ENCODE measurements at places on chromosomes 2 and 18.

GRCh38 chr2:173353556-173353955, 1.1 kb upstream of the CDCA7 start:
- DNase-seq, result no peak

DNA sequence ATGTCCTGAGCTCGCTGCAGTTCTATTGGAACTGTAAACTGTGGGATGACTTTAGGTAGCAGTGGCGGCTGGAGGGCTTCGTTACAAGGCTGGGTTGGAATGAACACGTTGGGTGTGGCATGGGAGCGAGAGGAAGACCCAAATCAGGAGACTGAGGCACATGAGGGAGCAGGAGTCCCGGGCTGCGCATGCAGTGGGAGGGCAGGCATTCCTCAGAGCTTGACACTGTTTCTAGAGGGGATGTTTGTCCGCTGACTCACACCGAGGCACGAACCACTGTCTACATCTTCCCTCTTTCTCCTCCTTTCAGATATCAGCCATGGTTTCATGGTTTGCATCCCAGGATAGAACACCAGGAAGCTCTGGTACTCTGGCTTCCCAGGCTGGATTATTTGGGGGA, 40.6 kb upstream of the LAMA1 start:
- no peak for DNase-seq

- DNase-seq, result no peak
Observed at GRCh38 chr18:57167617-57168308, 20.9 kb downstream of the BOD1L2 start.

DNA sequence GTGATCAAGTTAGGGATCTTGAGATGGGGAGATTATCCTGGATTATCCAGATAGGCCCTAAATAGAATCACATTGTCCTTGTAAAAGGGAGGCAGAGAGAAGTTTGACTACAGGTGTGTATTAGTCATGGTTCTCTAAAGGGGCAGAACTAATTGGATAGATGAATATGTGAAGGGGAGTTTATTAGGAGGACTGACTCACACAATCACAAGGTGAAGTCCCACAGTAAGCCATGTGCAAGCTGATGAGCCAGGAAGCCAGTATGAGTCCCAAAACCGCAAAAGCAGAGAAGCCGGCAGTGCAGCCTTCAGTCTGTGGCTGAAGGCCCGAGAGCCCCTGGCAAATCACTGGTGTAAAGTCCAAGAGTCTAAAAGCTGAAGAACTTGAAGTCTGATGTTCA, 275.8 kb downstream of the KCNS3 start:
- no peak for DNase-seq

DNA sequence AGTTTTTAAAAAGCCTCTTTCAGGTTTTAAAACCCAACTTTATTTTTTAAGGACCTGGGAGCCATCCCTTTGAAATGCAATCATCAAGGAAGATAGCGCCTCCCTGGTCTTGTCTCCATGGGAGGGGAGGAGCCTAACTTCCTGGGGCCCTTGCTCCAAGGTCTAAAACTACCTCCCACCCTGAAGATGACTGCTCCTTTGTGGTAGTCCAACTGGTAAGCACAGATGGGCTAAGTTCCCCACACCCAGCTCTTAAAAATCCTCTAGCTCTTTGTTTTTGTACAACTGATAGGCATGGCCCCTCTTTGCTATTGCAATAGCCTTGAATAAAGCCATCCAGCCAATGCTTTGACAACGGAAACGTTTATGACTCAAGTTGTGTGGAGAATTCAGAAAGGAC, 716.8 kb downstream of the CBLN2 start:
- no peak for DNase-seq

DNA sequence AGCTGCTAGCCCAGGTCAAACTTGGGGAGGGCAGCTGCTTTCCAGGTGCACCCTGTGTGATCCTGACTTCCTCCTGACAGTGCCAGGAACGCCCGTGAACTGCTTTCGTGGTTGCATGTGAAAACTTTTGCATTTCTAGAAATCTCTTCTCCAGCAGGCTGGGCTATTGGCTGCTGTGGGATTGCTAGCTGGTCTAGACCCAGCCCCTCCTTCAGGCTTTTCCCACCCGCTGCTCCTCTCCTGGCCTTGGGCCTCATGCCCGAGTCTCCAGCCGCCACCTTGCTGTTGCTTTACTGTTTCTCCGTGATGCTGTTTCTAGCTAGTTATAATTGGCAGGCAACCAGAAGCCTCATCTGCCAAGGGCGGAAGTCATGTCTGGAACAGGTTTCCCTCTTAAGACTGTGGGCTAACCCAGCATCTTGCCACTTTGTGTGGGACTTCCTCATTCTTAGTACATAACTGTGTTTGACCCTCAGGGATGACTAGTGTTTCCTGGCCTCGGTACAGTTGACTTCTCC, 27.0 kb upstream of the MGAT4A start:
- no peak for DNase-seq

DNA sequence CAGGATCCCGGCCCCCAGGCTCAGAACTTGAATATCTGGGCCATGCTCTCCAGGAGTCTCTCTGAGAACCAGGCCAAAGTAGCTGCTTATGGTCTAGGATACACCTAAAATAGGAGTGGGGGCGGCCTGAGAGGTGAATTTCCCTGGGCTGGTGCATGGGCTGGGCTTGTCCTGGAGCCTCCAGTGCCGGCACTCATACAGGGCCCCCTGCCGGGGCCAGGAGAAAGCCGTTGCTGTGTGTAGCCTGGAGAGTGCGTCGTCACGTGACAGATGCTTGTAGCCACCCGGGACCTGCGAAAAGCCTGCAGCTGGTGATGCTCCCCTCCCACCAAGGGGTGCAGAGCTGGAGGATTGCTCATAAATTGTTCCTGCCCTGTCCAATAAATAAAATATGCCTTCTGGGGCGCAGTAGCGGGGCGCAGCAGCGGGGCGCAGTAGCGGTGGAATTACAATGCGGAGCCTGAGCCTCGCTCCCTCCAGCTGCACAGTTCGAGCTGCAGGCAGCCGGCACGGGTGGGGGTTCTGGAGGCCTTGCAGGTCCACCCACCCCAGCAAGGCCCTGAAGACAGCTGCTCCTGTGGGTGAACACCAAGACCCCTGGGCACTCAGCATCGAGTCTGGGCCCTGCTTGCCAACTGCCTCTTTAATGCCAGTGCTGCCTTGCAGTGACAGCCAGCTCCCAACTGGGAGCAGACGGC, 289.9 kb downstream of the NDUFA10 start:
- no peak for DNase-seq

DNA sequence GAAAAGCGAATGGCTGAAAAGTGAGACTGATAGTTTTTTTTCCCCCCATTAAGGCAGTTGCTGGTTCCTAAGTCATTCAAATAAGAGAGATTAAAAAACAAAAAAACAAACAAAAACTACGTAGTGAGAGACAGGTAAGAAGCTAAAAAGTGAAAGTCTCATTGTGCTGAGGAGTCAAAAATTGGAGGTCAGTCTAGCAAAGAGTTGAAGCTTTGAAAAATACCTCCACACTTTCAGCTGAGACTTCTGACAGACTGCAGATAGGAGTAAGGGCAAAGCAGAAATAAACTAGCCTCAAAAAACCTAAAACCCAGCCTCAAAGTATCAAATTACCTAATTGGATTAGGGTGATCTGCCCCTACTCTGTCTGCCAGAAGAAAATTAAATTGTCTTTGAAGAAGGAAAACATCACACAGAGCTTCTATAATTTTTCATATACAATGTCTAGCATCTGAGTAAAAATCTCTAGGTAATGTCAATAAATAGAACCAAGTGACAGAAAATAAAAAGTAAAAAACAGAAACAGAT, 10.9 kb upstream of the EIF2AK3 start:
- no peak for DNase-seq

DNA sequence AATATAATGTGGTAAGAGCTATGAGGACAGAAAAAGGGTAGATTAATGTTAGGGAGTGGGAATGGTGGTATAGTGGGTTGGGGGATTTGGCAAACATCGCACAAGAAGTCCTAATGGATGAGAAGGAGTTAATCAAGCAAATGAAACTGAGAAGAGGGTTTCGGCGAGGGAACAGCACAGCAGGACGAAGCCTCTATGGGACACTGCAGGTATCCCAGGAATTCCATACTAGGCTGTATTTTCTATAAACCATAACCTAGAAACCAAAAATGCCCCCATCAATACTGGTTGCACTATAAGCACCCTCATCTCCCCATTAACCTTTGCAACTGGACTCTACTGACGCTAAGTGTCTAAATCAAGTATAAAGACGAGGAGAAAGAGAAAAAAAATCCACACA, 10.3 kb downstream of the WDFY1 start:
- DNase-seq, result no peak

DNA sequence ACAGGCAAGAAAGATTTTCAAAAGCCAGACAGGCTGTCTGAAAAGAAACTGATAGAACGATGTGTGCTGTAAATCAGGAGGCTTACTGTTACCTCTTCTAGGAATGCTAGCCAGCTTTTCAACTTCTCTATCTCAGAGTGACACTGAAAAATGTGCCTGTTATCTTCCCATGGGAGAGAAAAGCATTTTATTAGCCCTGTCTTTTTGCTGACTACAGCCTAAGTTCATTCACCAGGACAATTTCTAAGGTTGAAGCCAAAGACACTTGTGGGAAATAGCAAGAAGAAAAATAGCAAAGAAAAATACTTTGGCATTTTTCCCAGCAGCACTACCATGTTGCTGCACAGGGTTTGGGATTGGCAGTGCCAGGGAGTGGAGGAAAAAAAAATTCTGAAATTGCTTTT, 34.0 kb downstream of the ABCB11 start:
- DNase-seq, result no peak

DNA sequence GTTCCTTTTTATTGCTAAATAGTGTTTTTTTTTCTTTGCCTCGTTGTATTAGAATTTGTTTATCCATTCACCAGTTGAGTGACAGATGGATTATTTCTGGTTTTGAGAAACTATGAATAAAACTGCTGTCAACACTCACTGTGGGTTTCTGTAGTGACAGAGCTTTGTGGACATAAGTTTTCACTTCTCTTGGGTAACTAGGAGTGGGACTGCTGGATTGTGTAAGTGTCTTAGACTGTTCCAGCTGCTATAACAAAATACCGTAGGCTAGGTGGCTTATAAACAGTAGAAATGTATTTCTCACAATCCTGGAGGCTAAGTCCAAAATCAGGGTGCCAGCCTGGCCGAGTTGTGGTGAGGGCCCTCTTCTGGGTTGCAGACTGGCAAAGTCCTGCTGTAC, 71.9 kb downstream of the TNFRSF11A start:
- DNase-seq, result no peak

DNA sequence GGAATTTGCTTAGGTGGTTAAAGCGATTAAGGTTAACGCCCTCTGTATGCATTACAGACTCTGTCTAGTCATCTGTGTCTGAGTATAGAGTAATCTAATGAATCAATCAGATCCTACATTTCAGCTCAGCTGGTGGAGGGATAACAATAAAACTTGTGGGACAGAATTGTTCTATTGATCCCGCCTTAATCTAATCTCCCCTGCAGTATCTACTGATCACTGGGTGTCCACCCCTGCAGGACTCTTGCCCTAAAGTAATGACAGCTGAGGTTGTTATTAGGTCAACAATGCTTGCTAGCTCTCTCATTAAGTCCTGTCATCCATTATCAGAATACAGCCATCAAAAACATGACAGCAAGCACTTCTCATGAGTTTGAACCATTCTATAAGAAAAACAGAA, 462.6 kb upstream of the TMEFF2 start:
- DNase-seq, result no peak

GRCh38 chr2:60486551-60486950, 66.9 kb downstream of the BCL11A start:
- DNase-seq, result no peak

GRCh38 chr2:240958366-240959213, 39.8 kb upstream of the SNED1 start:
- DNase-seq, result no peak

DNA sequence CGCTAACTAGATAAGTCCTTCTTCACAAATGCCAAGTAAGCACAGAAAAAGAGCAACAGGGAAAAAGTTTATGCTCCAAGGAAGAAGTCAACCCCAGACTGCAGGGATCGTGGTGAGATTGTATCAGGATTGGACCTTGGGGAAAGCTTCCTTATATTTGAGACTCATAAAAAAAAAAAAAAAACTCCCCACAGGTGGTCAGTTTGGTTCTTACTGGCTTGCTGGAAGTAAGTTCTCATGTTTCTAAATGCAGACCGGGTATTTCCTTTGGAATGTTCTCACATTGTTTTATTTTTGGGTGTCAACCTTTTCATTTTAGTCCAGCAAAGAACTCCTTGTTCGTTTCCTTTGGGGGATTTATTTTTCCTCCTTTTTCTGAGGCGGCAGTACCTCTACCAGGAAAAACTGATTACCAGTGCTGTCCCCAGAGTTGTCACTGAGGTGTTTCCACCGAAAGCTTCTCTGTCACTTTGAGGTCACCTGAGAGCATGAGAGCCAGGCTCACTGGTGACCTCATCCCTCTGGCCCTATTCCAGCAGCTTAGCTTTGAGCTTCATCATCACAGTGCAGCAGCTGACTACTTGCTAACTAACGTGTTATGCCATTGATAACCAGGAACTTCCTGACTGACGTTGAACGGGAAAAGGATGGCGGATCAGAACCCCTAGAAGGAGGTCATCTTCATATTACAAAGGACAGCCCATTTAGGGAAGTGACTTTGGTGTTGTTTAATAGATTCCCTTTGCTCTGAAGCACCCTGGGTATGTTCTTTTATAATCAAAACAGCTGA, 16.8 kb upstream of the ATP8B1 start:
- DNase-seq, result no peak

GRCh38 chr2:67823726-67824125, 239.1 kb downstream of the C1D start:
- DNase-seq, result no peak

- DNase-seq, result peak; percentile 7
Observed at GRCh38 chr18:23135550-23136325, 453 bp downstream of the CABLES1 start.

- no peak for DNase-seq
Observed at GRCh38 chr2:18790509-18791171, 201.3 kb upstream of the NT5C1B start.

GRCh38 chr2:102345329-102345920, 10.2 kb upstream of the IL18R1 start:
- no peak for DNase-seq

GRCh38 chr2:9631878-9632700, 1.3 kb upstream of the YWHAQ start:
- no peak for DNase-seq

DNA sequence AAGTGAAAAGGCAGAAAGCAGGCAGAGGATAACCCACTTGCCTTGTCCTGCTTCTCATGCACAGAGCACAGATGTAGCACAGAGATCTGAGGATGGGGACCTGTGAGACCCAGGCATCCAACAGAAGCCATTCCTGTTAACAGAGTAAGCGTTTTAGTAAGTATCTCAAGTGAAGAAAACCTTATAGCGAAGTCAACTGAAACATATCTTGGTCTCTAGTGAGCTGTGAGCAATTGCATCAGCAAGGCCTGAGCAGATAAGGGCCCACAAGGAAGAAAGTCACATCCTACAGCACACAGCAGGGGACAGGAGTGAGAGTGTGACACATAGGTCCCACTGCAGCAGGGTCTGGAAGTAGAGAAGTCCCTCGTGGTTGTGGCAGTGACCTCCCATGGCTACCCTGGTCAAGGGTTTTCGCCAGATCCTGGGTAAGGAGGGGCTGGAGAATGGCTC, 248.7 kb upstream of the TNP1 start:
- DNase-seq, result no peak

DNA sequence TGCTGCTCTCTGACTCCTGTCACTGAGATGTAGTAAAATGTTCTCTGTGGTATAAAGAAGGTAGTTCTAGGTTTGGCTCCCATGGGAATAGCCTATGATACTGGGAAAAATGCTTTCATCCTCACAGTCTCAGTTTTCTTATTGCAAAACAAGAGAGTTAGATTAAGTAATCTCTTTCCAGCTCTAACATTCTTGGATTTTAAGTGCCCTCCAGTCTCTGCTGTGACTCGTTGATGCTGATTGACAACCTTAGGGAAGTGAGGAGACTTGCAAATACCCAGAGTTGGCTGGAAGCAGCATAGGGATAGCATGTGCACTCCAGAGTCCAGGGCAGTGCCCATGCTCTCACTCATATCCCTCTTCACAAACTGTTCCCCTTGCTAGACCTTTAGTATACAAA, 534.9 kb downstream of the SLC4A3 start:
- DNase-seq, result no peak

All from stimulated activated CD4-positive, alpha-beta T cell treated with anti-CD3 and anti-CD28 coated beads, Interleukin-12 subunit alpha, Interleukin-12 subunit beta, amount 100 ng/mL, for 24 hours (primary cell).